Vagina (tissue), 2 donors: ENCODE measurements at places on chromosomes 7 and 10. TPM values are rescaled to one million over a fixed set of nuclear protein-coding genes. Genes with fewer than 3 reads are reported as not detected.

The PITX3 gene
- total RNA-seq = not detected

GRCh38 chr7:80060218-80060806 is 74.3 kb upstream of the GNAI1 start:
- DNase-seq = no peak

The KCNH2 gene
- 6.4 TPM for total RNA-seq

The ZNF488 gene
- total RNA-seq = not detected

GRCh38 chr10:124210263-124210662 is 116.9 kb upstream of the CHST15 start:
- DNase-seq = peak; percentile 34

DNA sequence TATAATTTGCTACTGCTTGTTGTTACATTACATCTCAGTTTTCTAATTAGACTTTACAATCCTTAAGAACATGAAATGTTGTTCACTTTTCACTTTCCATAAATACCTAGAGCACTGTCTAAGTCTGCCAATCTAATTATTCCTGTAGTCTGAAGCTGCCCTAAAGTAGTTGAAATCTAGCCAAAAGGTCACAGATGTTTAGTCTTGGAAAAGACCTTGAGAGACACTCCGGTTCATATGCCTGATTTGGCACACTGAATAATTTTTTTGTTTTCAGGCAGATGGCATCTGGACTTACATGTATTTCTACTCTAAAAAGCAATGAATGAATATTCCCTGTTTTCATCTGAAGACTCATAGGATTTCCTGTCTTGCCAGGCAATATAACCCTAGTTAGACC is 359.1 kb downstream of the ANKRD7 start:
- no peak for DNase-seq

DNA sequence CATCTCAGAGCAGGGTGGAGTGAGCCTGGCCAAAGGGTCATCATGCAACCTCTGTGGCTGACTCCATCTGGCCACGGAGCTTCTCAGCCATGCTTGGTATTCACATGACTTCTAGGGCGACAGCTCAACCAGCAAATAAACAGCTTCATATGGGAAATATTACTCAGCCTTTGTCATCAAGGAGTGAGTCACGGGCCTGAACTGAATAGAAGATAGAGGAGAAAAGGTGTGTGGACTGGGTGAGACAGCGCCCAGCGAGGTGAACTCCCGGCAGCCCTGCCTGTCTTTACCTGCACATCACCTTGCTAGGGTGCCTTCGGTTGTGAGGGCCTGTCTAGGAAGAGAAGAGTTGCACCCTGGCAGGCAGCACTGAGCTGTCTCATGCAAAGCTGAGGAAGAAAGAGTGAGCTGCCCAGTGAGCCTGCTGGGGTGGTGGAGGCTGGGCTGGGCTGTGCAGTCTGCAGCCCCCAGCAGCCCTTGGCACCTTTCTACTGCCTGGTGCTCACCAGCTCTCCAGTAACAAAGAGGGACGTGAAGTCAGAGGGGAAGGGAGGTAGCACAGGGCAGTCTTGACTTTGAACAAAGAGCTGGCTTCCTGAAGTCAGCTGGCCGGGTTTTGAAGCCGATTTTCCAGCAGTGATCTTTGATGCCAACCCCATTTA is 114.2 kb downstream of the EGFR start:
- DNase-seq = no peak

GRCh38 chr10:45183174-45183573 is 132.2 kb downstream of the OR13A1 start:
- DNase-seq = no peak

- DNase-seq = no peak
These were observed 17.8 kb downstream of the CAV1 start for GRCh38 chr7:116542618-116543017.

- no peak for DNase-seq
These were observed 244.4 kb downstream of the RPS24 start for GRCh38 chr10:78278058-78278404.

DNA sequence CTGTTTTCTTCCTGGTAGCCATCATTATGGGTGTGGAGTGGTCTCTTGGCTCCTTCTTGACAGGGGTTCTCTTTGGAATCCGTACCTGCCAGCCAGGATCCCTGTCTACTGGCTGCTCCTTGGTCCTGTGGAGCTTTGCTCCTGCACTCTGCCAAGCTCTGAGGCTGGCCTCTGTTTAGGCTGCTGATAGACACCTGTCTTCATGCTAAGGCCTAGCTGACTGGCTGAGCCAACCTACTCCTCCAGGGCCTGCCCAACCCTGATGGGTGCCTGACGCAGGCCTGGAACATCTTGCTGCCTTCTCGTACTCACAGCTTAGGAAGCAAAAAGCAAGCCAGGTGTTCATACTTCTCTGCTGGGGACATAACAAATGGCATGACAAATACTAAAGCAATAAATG is 333.6 kb upstream of the ZNF32 start:
- DNase-seq = peak; percentile 78

DNA sequence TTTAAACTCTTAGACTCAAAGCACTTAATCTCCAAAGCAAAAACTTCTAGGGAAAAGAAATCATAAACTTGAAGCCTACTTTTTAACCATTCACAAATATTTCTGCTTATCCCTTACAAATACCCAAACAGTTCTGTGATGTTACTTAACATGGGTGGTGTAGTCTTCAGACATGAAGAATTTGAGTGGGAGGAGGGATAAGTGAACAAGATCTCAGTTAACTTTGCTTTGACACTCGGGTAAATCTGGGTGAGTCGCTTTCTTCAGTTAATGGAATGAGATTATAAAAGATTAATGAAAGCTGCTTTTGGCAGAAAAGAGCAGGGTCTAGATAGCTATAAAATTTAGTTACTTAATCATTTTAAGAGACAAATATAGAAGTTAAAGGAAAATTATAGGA is 47.5 kb downstream of the RNF133 start:
- DNase-seq = no peak

GRCh38 chr7:98163704-98164494 is 47.3 kb upstream of the BHLHA15 start:
- no peak for DNase-seq
